ENCODE measurements at places on chromosomes 2 and 18. TPM values are rescaled to one million over a fixed set of nuclear protein-coding genes. Genes with fewer than 3 reads are reported as not detected.

ANO7 gene
- 0.22 TPM for total RNA-seq

UPP2 gene
- total RNA-seq = not detected

PFN4 gene
- 0.29 TPM for total RNA-seq

UGT1A3 gene
- not detected for total RNA-seq

DNER gene
- total RNA-seq = 13.7 TPM

CABLES1 gene
- total RNA-seq = 0.72 TPM

BOK gene
- 37.4 TPM for total RNA-seq

HOXD4 gene
- 1.4 TPM for total RNA-seq

PAIP2B gene
- under 0.01 TPM for total RNA-seq

IL1R2 gene
- not detected for total RNA-seq

BOLL gene
- not detected for total RNA-seq

AGXT gene
- not detected for total RNA-seq

RBKS gene
- total RNA-seq = 1.1 TPM
